ENCODE measurements at places on chromosomes 1 and 21. TPM values are rescaled to one million over a fixed set of nuclear protein-coding genes. Genes with fewer than 3 reads are reported as not detected.

GRCh38 chr1:6273380-6273891 lies 12.5 kb upstream of the GPR153 start:
- H3K4me3 ChIP-seq: no peak overlapping the region
- no peak overlapping the region for H3K27ac ChIP-seq
- H3K27me3 ChIP-seq: no peaks in the 10 kb centered on the region
- no peaks in the 10 kb centered on the region for H3K36me3 ChIP-seq
- DNase-seq: no peak

- no peaks in the 10 kb centered on the region for H3K4me1 ChIP-seq
- H3K27ac ChIP-seq: no peak overlapping the region
- no peak overlapping the region for H3K4me3 ChIP-seq
- no peak for DNase-seq
Measured at GRCh38 chr1:170697316-170697715, 33.4 kb downstream of the PRRX1 start.

DNA sequence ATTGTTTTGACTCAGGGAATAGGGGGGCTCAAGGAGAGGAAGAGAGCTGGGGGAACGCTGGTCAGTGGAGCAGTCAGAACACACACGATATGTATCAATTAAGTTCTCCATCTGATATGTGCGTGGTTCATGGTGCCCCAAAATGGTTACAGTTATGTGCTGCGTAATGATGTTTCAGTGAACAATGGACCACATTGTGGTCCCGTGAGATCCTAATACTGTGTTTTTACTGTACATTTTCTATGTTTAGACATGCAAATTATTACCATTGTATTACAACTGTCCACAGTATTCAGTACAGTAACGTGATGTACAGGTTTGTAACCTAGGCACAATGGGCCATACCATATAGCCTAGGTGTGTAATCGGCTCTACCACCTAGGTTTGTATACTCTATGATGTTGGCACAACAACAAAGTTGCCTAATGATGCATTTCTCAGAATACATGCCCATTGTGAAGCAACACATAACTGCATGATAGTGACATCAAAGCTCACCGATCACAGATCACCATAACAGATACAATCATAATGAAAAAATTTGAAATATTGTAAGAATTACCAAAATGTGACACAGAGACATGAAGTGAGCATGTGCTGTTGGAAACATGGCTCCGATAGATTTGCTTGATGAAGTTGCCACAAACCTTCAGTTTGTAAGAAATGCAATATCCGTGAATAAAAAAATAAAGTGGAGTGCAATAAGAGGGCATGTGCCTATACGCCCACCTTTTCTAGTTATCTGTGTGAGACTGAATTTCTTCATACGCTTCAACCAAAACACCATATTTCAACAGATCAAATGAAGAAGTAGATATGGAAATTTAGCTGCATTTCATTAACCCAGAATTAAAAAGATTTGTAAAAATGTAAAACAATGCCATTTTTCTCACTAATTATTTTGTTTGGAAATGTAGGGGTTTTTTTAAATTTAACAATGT lies 14.8 kb upstream of the TMEM54 start:
- no peak overlapping the region for H3K4me3 ChIP-seq
- no peaks in the 10 kb centered on the region for H3K36me3 ChIP-seq
- no peaks in the 10 kb centered on the region for H3K4me1 ChIP-seq
- no peak overlapping the region for H3K27ac ChIP-seq
- no peak for DNase-seq

- H3K27me3 ChIP-seq: no peaks in the 10 kb centered on the region
- no peaks in the 10 kb centered on the region for H3K36me3 ChIP-seq
- no peak overlapping the region for H3K4me3 ChIP-seq
- peak overlapping the region; percentile 77 for H3K27ac ChIP-seq
Measured at GRCh38 chr1:212488436-212489283, 55.9 kb downstream of the NENF start.

DNA sequence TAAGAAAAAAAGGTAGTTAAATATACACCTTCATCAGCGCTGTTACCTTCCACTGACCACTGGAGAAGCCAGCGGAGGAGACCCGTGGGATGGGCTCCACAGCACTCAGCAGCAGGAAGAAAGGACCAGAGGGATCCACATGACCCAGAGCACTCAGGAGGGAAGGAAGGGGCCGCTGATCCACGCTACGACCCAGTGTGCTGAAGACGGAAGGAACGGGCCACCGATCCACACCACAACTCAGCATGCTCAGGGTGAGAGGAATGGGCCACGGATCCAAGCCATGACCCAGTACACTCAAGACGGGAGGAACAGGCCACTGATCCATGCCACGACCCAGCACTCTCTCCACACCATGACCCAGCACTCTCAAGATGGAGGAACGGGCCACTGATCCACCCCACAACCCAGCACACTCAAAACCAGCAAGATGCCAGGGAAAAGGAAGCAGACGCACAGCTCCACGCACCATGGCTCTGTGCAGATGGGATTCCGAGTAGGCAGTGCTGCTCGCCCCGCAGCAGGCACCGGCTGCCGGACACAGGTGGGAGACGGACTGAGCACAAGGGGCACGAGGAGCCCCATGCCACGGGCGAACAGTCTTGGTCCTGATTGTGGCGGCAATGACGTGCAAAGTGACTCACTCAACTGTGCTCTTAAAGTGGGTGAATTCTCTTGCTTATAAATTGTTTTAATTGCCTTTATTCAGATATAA lies 8.7 kb downstream of the WRAP73 start:
- no peaks in the 10 kb centered on the region for H3K27me3 ChIP-seq
- H3K4me3 ChIP-seq: no peak overlapping the region
- H3K27ac ChIP-seq: no peak overlapping the region
- H3K36me3 ChIP-seq: no peaks in the 10 kb centered on the region
- no peaks in the 10 kb centered on the region for H3K4me1 ChIP-seq

DNA sequence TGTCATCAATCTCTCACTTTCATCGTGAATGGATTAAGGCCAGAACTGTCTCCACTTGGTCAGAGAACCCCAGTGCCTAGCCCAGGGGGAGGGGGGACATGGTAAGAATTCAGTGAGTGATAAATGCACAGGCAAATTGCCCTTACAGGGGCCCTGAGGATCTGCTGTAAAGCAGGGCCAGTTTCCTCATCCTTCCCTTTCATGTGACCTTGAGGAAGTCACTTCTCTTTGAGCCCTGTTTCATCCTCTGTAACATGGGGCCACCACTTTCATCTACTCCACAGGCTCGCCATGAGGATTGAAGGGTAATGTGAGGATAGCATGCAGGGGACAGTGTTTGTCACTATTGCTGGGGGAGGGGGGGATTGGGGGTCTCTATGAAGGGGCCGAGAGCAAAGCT lies 28.1 kb upstream of the C1QA start:
- H3K4me1 ChIP-seq: no peaks in the 10 kb centered on the region
- no peak for DNase-seq
- no peaks in the 10 kb centered on the region for H3K27me3 ChIP-seq
- no peaks in the 10 kb centered on the region for H3K36me3 ChIP-seq

DNA sequence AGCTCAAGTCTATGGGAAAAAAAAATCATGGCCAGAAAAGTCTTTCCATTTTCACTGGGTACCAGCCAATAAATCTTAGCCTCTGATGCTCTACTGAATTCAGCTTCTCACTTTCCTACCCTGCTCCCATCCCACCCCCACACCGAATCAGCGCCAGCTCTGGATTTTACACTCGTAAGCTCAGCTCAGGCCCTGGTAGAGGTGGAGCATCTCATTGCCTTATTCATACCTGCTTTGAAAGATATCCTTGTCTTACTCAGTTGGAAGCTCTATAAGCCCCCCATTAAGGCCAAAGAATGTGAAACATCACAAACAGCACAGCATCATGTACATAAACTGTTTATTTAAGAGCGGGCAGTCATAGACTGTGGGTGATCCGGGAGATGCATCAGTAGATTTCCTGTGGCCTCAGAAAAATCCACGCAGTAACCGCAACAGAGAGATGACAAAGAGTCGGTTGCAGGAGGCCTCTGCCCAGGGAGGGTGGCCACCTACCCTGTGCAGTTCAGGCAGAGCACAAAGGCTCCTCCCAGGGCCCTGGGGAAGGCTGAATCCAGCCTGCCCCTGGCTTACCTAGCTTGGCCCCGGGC lies 36.4 kb upstream of the ETS2 start:
- no peaks in the 10 kb centered on the region for H3K27me3 ChIP-seq
- no peak overlapping the region for H3K27ac ChIP-seq
- H3K4me3 ChIP-seq: no peak overlapping the region
- no peaks in the 10 kb centered on the region for H3K4me1 ChIP-seq

- H3K27me3 ChIP-seq: no peaks in the 10 kb centered on the region
- H3K4me1 ChIP-seq: no peaks in the 10 kb centered on the region
- no peaks in the 10 kb centered on the region for H3K36me3 ChIP-seq
- H3K27ac ChIP-seq: peak overlapping the region; percentile 20
- no peak overlapping the region for H3K4me3 ChIP-seq
- no peak for DNase-seq
Measured at GRCh38 chr1:115183721-115184259, 94.5 kb upstream of the TSPAN2 start.

DNA sequence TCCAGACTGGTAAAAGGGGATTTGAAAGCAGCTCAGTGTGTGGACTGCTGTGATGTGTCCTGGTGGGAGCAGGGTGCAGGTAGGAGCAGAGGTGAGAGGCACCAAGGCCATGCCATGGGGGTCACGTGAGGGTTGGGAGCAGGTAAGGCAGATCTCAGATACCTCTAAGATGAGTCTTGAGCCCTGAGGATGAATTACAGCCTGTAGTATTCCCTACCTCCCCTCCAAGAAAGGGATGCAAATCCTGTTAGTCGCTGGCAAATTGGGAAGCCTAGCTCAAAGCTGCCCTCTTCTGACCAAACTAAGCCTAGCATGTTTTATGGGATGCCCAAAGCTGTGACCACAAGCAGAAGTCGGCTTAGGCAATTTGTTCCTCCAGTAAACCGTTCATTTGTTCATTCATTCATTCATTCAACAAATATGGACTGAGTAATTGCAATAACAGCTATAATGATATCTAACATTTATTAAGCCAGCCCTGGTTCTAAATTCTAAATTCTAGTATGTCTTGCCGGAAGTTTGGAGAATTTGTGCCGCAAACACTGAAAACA lies 3.9 kb upstream of the NUAK2 start:
- no peak overlapping the region for H3K27ac ChIP-seq
- H3K27me3 ChIP-seq: no peaks in the 10 kb centered on the region
- H3K4me3 ChIP-seq: no peak overlapping the region
- no peaks in the 10 kb centered on the region for H3K4me1 ChIP-seq
- peak; percentile 55 for DNase-seq
- H3K36me3 ChIP-seq: no peaks in the 10 kb centered on the region

- H3K4me3 ChIP-seq: no peak overlapping the region
- no peaks in the 10 kb centered on the region for H3K27me3 ChIP-seq
- H3K36me3 ChIP-seq: no peaks in the 10 kb centered on the region
- peaks cover 12% of the 10 kb centered on the region for H3K4me1 ChIP-seq
Measured at GRCh38 chr1:233109096-233109495, 158.7 kb downstream of the NTPCR start.

DNA sequence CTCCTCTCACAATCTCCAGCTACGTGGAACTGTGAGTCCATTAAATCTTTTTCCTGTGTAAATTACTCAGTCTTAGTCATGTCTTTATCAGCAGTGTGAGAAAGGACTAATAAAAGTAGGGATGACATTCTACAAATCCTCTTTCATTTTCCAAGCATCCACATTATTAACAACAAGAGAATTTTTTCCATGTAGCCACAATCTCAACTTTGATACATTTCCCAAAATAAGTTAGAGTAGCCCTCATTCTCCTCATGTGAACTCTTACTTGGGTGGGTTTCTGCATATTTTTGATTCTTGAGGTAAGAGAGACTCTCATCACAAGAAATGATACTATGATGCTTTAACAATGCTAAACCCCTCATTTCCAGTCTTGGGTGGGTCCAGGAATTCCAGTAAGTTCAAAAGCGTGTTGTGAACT lies 52.8 kb downstream of the TNFSF18 start:
- no peaks in the 10 kb centered on the region for H3K36me3 ChIP-seq
- no peak overlapping the region for H3K27ac ChIP-seq
- DNase-seq: no peak
- no peaks in the 10 kb centered on the region for H3K27me3 ChIP-seq

DNA sequence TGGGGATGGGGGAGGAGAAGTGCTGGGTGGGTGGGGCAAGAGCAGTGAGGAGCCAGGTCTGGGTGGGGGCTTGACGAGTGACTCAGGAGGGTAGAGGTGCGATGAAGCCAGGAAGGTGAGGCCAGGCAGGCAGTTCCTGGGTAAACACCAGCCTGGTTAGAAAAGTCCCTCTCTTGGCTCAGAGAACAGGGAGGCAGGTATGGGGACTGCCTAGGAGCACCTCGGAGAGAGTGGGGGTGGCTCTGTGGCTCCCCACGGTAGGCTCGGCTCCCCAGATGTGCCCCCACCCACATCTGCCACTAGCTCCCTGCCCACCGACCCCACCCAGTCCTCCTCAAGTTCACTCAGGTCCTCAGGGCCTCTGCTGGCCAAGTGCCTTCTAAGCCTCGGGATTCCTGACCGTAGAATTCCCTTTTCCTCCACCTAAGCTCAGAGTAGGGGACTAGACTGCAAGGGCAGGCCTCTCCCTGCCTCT lies 1.2 kb downstream of the HSPG2 start:
- no peak for DNase-seq
- H3K36me3 ChIP-seq: no peaks in the 10 kb centered on the region
- H3K27ac ChIP-seq: peak overlapping the region; percentile 94
- peaks cover 35% of the 10 kb centered on the region for H3K4me1 ChIP-seq

DNA sequence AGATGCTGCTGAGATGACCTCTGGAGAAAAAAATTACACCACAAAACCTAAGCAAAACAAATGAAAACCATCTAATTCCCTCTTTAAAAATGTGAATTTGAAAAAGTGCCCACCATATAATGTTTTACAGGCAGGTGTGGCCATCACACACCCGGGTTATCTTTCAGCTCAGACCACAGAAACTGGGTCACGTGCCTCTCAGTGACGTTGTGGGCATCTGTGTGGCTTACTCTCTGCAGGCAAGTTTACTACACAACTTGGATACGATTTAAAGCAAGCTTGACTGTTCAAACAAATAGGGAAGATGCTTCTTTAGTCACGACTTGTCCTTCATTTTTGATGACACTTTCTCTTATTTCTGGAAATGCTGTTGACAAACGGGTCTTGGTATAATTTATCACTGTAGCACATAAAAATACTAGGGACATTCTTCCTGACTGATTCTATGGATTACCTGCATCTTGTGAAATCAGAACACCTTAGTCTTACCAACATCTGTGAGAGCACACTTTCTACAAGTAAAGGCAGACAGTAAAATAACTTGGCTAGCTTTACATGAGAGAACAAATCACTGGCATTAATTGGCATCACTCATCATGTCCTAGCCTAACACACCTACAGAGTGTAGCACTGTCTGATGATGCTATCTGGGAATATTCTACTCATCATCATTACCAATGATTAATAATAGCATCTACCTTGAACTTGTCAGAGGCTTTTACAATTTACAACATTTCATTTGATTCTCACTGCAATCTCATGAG lies 89.3 kb upstream of the EDEM3 start:
- H3K4me3 ChIP-seq: no peak overlapping the region
- no peak overlapping the region for H3K27ac ChIP-seq
- H3K36me3 ChIP-seq: no peaks in the 10 kb centered on the region
- no peaks in the 10 kb centered on the region for H3K27me3 ChIP-seq
- peaks cover 1% of the 10 kb centered on the region for H3K4me1 ChIP-seq

- no peak for DNase-seq
- H3K27me3 ChIP-seq: no peaks in the 10 kb centered on the region
Measured at GRCh38 chr1:47650205-47650604, 212.4 kb downstream of the FOXD2 start.

GRCh38 chr1:39692152-39693074 lies 1.2 kb upstream of the HPCAL4 start:
- DNase-seq: no peak
- no peak overlapping the region for H3K27ac ChIP-seq
- no peaks in the 10 kb centered on the region for H3K36me3 ChIP-seq
- no peak overlapping the region for H3K4me3 ChIP-seq

GPR157 gene
- total RNA-seq: 11.7 TPM

SLC45A1 gene
- 0.73 TPM for total RNA-seq

A3GALT2 gene
- total RNA-seq: not detected

SPATA46 gene
- total RNA-seq: not detected

KCTD3 gene
- total RNA-seq: 60.8 TPM

UBXN10 gene
- total RNA-seq: 6.6 TPM

CFAP410 gene
- total RNA-seq: 31.1 TPM

MSTO1 gene
- 35.4 TPM for total RNA-seq
